ENCODE measurements at places on chromosomes 5 and 9.

DNA sequence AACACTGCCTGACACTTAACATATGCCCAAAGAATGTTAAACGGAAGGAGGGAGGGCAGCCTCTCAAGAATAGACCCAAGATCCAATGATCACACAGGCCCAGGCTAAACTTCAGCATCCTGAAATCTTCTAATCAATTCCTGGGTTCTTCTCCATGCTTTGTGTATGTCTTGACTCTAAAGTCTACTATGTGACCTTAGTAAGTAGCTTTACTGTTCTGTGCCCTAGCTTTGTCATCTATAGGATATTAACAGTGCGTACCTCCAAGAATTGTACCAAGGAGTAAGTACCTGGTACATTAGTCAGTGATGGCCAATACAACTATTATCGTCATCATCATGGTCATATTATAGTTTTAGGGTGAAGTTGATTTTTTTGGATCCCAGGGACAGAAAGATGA, 96.6 kb downstream of the SGCD start:
- DNase-seq, result no peak

DNA sequence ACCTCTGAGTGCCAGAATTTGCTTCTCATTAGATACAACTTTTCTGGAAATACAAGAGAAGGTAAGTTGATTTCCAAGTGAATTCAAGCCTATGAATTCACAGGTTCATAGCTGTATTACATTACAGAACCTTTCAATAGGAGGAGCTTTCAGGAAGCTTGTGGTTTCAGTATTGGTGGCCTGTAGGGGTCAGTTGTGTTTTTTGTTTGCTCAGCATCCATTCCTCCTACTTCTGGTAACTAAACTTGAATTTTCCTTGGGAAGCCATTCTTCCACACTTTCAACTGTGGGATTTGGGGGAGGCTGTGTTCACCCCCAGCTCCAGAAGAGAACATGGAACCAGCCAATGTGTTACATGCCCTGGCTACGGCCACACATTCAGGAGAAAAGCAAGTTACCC, 5.6 kb upstream of the CYSTM1 start:
- peak; percentile 45 for DNase-seq

DNA sequence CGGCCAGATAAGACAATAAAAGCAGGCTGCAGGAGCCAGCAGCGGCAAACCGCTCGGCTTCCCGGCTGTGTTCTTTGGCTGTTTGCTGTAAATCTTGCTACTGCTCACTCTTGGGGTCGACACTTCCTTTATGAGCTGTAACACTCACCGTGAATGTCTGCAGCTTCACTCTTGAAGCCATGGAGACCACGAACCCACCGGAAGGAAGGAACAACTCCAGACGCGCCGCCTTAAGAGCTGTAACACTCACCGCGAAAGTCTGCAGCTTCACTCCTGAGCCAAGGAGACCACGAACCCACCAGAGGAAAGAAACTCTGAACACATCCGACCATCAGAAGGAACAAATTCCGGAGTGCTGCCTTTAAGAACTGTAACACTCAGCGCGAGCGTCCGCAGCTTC, 451.7 kb downstream of the AGTPBP1 start:
- no peak for DNase-seq

GRCh38 chr9:129221979-129222635, 44.0 kb upstream of the IER5L start:
- DNase-seq, result peak; percentile 67

DNA sequence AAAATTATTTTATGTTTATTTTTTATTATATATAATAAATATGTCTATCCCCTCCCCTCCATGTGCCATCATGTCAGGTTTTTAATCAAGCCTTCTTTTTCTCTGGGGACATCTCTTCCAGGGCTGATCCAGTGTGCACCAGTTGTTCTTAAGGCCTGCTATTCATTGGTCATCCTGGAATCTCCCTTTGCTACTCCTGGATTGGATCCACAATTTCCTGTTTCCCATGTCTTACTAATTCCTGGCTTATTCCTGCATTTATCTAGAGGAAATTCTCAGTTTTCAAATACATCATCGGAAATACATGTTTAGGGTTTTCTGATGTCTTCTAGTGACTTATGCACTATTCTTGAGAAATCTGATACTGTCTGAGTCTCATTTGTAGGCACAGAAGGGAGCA, 56.8 kb downstream of the ANGPTL2 start:
- no peak for DNase-seq
